ENCODE measurements at places on chromosomes 16 and 17.

GRCh38 chr17:79077587-79077986 is 3.0 kb downstream of the ENGASE start:
- no peak for DNase-seq

DNA sequence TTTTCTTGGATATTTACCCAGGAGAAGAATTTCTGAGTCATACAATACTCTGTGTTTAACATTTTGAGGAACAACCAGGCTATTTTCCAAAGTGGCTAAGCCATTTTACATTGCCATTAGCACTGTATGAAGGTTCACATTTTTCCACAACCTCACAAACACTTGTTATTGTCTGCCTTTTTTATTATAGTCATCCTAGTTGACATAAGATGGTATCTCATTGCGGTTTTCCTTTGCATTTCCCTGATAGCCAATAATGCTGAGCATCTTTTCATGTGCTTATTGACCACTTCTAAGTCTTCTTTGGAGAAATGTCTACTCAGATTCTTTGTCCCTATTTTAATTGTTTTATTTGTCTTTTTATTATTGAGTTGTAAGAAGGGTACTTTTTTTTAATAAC is 107.4 kb upstream of the CES5A start:
- DNase-seq = no peak

DNA sequence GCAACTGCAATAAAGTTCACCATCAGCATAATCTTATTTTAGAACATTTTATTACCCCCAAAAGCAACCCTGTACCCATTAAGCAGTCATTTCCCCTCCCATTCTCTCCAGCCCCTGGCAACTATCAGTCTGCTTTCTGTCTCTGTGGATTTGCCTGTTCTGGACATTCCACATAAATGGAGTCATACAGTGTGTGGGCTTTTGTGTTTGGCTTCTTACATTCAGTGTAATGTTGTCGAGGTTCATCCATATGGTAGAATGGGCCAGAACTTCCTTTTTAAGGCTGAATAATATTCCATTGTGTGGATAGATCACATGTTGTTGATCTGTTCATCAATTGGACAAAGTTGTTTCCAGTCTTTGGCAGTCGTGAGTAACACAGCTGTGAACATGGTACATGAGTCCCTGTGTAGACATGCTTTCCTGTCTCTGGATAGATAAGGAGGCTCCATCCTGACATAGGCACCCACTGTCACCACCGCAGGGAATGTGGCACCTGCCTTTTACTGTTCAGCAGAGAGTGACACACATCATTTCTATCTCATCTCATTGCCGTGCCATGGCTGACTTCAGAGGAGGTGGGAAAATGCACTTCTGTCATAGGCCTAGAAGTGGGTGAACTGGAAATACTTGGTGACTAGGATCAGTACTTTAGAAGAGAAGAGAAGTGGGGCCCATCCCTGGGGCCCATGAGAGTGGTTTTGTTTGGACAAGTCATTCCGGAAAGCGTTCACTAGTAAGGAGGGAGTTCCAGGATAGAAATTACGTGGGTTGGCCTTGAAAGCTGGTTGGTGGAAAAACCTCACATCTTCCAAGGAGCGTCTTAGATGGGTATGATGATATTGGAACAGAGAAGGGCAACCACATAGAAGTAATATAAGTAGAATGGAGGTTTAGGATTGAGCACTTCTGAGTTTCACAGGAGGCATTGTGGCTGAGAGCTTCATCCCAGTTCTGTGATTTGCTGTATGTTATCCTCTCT is 25.8 kb downstream of the EPN2 start:
- DNase-seq = no peak

- peak; percentile 0 for DNase-seq
Observed at GRCh38 chr17:33686171-33686570, 393.1 kb upstream of the ASIC2 start.

- no peak for DNase-seq
Observed at GRCh38 chr17:72351884-72352346, 231.1 kb downstream of the SOX9 start.
